ENCODE measurements at places on chromosomes 12 and 14.

DNA sequence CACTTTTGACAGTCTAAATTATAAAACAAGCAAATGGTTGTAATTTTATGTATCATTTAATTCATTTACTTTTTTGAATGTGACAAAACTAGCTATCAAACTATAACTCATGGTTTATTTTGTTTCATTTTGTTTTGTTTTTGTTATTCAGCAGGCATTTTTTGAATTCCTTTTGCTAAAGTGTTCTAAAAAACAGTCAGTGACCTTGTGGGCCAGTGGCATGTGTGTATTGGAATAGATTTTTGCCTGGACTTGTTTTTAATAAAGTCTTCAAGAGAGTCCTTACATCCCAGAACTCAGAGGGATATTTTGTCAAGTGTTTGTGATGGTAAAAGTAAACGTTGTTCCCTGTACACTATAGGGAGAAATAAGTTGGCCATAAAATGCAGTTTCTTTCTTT lies 369.7 kb upstream of the SYT1 start:
- DNase-seq: no peak

GRCh38 chr14:86683561-86683960 lies 1153.6 kb downstream of the FLRT2 start:
- peak; percentile 11 for DNase-seq

DNA sequence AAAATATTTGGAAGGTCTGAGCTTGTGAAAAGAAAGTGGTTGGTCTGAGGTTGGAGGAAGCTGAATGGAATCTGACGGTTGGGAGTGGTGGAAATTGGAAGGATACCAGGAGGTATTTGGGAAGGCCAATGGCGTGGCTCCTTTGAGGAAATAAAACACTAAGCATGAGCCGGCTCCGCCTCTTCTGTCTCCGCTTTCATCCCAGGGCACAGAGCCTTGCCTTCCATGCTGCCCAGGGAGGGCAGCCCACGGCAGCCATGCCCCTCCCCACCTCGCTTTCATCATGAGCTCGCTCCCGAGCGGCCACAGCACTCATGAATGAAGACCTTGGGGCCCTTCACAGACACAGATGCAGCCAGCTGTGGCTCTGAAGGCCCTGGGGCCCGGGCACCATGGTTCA lies 36.2 kb downstream of the HSP90AA1 start:
- DNase-seq: peak; percentile 86

DNA sequence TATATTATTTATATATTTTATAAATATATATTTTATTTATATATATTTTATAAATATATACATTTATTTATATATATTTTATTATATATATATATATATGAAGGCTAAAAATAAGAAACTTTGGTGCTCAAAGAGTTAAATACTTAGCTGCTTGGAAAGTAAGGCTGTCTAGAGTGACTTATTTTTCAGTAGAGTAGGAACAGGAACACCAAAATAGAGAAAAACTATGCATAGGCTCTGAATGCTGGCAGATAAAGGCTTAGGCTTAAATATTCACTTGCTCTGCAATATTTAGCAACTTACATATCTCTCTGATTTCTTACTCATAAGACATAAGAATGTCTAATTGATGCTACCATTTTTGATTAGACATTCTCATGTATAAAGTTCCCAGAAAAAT lies 991.2 kb downstream of the VRK1 start:
- no peak for DNase-seq

GRCh38 chr12:46557539-46558373 lies 185.2 kb upstream of the SLC38A2 start:
- peak; percentile 70 for DNase-seq

- no peak for DNase-seq
Observed at GRCh38 chr14:20295067-20295466, 10.7 kb downstream of the TTC5 start.

GRCh38 chr14:29663281-29663801 lies 264.3 kb downstream of the PRKD1 start:
- DNase-seq: no peak

GRCh38 chr14:92850492-92850891 lies 56.4 kb downstream of the GOLGA5 start:
- no peak for DNase-seq

DNA sequence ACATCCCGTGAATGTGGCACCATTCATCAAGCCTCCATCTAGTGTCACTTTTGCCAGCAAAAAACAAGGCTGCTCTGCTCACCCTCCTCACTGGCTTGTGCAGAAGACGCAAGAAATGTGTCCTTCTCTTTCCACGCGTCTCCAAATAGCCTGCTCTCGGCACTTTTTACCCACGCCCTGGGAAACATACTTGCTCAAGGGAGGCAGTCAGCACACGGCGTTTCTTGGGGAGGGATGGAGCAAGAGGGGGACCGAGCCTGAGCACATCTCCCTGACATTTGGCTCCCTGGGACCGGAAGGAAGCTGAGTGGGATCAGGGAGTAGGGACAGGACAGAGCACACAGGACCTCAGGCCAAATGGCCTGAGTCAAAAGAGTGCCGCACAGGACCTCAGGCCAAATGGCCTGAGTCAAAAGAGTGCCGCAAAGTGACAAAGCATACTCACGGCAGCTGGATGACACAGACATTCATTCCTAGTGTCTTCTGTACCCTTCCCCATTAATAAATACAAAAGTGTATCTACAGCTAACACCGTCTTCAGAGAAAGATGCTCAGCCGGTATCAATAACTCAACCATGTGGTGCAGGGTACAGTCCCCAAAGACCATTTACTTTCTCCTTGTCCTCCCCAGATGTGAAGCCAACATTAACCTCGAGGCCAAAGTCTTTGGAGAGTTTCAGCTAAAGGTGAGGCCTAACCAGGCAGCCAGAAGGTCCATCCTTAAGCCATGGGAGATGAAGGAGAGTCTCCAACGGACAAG lies 7.1 kb downstream of the BCL11B start:
- DNase-seq: no peak

GRCh38 chr12:57430112-57430930 lies 522 bp downstream of the R3HDM2 start:
- peak; percentile 17 for DNase-seq

GRCh38 chr12:31227401-31227981 lies 98.5 kb downstream of the SINHCAF start:
- DNase-seq: no peak

GRCh38 chr12:4974217-4974616 lies 64.5 kb downstream of the KCNA1 start:
- DNase-seq: no peak

- DNase-seq: no peak
Observed at GRCh38 chr12:43416981-43417380, 135.0 kb downstream of the ADAMTS20 start.

GRCh38 chr12:122895704-122896636 lies at the start of gene VPS37B:
TSS of gene VPS37B (minus strand) at chr12:122896124. CDS start at chr12:122896062, 62 bp downstream.
- DNase-seq: peak; percentile 88

- DNase-seq: no peak
Observed at GRCh38 chr14:67644428-67644827, 24.7 kb downstream of the ARG2 start.

GRCh38 chr12:105048315-105048714 lies 35.9 kb downstream of the ALDH1L2 start:
- DNase-seq: no peak

GRCh38 chr12:54689984-54690383 lies 41.8 kb upstream of the DCD start:
- no peak for DNase-seq

DNA sequence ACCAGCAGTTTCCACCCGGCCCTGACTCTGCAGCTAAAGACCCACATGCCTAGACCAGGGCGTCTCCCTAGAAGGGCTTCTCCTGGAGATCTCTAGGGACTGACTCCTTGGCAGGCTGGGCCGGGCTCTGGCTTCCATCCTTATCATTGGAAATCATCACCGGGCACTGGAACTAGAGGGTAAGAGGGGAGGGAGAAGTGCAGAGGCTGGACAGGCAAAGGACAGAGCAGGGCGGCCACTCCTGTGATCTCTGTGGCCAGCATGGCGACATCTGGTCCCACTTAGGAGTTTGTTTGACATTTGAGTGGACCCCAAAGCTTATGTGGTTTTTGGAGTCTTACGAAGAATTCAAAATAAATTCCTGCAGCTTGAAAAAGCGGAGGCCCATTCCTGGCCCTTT lies 7.1 kb downstream of the LTBP2 start:
- peak; percentile 49 for DNase-seq

DNA sequence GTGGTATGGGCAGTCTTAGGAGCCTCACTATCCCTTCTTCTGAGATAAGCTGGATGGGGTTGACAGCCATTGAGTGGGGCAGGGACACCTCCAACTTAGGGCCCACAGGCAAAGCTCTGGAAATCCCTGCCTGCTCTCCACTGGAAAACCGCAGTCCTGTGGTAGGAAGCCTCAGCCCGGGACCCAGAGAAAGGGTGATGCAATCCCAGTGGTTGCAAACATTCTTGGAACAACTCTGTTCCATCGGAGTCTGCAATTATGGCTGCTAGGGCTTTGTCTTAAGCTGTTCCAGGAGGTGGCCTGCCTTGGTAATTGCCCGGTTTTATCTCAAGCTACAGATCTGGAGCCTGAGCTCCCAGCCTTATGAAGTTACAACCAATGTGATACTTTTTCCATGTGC lies 133.4 kb downstream of the DICER1 start:
- DNase-seq: peak; percentile 41

DNA sequence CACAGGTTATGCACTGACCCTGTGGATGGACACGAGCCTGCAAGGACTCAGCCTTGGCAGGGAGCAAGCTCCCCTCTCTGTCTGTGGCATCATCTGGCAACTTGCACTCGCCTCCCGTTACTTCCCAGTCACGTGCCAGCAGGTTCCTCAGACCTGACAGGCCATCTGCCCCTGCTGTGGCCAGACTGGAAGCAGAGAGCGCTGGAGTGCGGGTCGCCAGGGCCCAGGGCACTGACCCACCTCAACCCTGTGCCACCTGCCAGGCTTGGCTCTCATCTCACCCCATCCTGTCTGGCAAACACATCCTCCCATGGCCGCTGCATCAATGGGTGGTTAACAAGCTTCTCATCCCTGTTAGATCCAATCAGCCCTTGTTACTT lies 28.4 kb downstream of the SLC6A12 start:
- no peak for DNase-seq

DNA sequence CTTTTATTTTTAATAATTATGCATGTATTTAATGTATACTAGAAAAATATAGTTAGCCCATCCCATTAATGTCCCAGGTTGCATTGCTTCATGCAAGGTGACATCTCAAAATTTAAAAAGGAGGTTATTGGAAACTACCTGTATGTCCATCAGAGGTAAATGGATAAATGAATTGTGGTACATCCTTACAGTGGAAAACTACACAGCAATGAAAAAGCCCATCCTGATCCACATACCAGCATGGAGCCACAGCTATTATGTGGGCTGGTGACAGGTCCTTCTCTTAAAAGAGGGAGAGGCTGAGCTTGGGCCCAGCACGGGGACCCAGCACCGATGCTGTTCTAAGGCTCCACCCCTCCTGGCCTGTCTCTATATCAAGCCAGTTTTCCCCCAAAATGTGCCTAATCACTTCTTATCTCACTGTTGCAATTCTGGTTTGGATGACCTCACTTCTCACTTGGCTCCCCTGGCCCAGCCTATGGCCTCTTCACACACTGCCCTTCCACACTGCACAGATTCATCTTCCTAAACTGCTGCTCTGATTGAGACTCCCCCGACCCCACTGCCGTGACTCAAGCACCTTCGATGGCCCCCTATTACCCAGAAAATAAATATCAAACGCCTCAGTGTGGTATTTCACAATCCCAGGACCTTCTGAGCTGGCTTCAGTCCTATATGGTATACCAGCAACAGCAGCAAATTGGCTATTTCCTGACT lies 97.1 kb upstream of the NCOR2 start:
- peak; percentile 30 for DNase-seq

- no peak for DNase-seq
Observed at GRCh38 chr12:5977556-5977955, 32.5 kb upstream of the ANO2 start.

DNA sequence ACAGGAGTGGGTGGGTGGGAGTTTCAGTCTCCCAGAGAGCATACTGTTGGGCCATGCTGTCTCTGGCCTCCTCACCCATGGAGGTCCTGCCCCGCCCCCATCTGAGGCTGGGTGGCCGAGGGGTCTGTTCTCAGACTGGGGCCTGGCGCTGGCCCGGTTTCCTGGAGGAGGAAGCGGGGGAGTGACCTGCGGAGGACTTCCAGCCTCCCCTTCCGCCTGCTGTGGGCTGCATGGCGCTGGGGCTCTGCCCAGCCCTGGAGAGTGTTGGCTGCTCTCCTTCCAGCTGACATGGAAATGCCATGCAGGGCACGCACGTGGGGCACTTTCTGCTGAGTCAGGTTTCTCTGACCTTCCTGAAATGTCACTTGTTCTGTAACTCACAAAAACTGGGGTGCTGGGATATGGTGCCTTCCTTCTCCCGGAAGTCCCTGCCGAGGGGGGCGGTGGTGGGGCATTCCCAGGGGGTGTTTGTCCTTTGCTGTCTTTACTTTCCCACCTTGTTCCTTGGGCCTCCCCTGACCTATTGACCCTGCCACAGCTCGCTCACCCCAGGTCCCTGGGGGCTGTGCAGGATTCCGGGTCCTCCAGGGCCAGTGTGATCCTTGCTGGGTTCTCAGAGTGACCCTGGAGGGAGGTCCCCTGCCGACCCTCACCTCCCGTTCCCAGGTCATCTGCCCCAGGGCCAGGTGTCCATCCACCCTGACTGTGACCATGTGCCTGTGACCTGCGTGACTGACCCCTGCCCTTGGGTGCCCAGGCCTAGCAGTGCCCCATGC lies 23.6 kb downstream of the PACS2 start:
- no peak for DNase-seq

GRCh38 chr12:66103016-66103913 lies 27.3 kb downstream of the LLPH start:
- no peak for DNase-seq

GRCh38 chr14:96102081-96102856 lies 63.1 kb downstream of the C14orf132 start:
- DNase-seq: peak; percentile 42

DNA sequence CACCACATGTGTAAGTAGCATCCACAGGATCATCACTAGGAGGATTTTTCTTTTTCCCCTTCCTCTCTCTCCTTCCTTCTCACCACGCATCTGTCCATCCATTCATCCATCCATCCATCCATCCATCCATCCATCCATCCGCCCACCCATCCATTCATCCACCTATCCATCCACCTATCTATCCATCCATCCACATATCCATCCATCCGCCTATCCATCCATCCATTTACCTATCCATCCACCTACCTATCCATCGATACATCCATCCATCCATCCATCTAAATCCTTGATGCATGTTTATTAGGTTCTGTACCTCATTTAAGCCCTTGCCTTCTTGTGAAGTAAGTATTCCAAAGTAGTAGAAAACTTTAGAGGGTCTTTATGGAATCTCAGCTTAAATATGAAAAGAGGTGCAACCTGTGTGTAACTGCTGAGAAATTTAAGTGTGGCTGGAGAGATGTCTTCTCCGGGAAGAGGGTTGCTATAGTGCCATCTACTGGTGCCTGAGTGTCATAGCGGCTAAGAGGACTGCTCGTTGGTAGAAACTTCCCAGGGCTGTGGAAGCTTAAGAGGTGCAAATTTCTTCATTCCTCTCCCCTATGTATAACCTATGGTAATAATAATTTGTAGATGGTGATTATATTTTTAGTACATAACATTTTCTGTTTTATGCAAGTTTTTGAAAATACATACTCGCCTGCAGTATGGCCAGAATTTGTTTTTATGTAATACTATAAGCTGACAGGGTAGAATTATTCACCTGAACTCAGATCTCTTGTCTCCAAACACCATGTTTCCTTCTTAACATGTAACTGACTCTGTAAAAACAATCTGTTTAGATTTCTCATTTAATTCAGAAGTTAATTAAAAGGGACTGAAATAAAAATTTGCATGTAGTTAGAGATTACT lies 46.0 kb downstream of the MYO1H start:
- peak; percentile 45 for DNase-seq
